ENCODE measurements at places on chromosomes 2 and 18. TPM values are rescaled to one million over a fixed set of nuclear protein-coding genes. Genes with fewer than 3 reads are reported as not detected.

The HJURP gene
- polyA plus RNA-seq, result 0.27 TPM

The CCDC68 gene
- polyA plus RNA-seq, result 5.5 TPM

The EIF4E2 gene
- polyA plus RNA-seq, result 63.2 TPM

The CROCC2 gene
- polyA plus RNA-seq, result 0.08 TPM

The LMAN1 gene
- 28.4 TPM for polyA plus RNA-seq

The SERPINE2 gene
- 17.6 TPM for polyA plus RNA-seq

The GKN2 gene
- polyA plus RNA-seq, result not detected

The HOXD9 gene
- 5.6 TPM for polyA plus RNA-seq

Data from urinary bladder (tissue), 4 donors.